ENCODE measurements at places on chromosomes 12 and 14.

DNA sequence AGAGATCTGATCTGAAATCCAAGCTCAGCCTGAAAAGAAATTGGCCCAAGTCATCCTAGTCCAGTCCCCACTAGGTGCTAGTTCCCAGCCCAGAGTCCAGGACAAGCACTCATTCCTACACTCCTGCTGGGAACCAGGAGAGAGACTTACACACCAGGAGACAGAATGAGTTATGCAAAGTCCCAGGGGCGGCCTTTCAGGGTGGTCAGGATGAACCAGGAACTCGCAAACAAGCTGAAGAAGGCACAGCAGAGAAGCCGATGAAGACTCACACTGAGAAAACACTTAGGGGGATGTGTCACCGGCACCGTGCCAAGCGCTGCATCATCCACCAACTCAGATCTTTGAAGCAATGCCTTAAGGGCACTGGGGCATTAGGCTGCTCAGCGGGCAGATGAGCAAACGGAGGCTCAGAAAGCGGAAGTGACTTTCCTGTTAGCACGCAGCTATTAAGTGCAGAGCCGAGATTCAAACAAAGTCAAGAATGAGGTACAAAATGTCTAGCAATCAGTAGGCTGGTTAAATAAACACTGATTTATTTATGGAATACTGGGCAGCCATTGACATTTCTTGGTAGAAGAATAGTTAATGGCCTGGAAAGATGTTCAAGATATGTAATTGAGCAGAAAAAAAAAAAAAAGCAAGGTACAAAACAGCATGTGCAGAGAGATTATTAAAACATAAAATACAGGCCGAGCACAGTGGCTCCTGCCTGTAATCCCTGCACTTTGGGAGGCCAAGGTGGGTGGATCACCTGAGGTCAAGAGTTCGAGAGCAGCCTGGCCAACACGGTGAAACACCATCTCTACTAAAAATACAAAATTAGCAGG, 78.7 kb downstream of the LRRC74A start:
- peak; percentile 61 for DNase-seq

DNA sequence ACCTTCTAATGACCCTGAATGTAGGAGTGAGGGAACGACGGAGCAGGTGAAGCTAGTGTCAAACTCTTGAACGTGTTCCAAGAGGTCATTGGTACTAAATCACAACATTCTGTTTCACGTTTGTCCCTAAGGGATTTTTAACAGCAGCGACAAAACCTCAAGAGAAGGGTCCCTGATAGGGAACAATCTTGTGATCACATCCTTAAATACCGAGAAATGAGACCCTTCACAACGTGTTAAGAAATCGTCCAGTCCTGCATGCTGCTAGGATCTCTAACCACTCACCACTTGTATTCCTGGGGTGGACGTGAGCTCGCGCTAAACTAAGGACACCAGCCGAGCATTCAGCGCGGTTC, 134.1 kb upstream of the KRAS start:
- DNase-seq = no peak

GRCh38 chr14:76154539-76155126, 2.9 kb downstream of the GPATCH2L start:
- DNase-seq = no peak

DNA sequence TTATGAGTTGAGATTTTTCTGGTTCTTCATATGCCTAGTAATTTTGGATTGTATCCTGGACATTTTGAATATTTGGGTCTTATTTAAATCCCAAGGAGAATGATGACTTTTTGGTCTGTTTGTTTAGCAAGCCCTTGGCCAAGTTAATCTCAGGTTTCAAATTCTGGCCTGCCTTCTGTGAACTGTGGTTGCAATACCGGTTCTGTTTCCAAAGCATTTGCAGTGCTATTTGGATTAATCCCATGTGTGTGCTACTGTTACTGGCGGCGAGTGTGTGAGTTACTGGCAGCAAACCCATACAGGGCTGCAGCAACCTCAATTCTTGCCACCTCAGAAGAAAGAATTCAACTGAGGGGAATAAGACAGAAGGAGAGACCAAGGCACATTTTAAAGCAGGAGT, 51.1 kb downstream of the TMEM260 start:
- no peak for DNase-seq

DNA sequence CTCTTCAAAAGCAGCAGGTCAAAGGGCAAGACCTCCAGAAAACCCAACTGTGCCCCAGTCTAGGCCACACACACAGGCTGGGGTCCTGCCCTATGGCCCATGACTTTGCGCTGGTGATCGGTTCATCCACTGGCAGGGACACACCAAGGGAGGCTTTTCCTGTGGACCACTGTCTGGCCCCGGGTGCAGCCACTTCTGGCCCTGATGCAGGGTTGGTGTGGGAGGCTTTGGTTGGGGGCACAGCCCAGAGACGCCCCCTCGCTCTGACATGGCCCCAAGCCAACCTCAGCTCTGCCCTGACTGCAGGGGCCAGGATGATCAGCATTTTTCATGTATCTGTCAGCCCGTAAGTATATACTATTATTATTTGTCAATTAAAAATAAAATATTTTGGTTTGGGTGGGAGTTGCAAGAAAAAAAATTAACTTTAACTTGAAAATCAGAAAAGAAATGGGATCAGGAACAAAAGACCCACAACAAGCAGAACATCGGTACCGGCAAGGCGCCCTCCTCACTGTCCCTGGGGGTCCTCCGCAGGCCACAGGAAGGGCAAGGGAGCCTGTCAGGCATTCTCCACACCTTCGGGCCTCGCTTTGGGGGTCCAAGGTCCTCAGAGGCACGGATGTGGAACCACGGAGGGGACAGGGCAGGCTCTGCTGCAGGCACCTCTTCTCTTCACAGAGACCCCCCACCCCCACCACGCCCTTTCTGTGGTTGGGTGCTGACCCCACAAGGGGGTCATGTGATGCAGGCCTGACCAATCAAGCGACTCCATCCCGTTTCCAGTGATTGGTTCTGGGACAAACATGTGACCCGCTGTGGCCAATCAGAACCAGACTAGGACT, 181.5 kb upstream of the SFSWAP start:
- no peak for DNase-seq

DNA sequence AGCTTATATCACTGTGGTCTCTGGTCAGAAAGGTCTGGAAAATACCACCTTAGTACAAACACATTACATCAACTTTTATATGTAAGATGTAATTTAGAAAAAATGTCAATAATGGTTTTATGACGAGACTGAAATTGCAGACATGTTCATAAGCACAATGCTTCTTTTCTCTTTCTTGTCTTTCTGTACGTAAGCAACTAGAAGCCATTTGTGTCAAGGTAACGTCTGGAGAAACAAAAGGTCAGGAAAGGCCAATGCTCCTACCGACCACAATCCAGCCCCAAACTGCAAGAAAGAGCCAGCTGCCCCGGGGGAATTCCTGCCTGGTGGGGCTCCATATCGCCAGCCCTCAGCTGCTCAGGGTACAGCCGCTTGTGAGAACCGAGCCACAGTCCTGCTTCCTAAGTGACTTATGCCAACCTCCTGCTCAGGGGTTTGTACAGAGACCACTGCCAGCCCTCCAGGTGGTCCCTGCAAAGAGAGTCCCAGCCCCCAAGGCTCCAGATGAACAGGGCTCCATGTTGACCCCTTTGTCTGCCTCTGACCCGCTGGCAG, 6.3 kb downstream of the ZNF839 start:
- no peak for DNase-seq
